Naive B cell (primary cell): ENCODE measurements at places on chromosomes 3 and 15. TPM values are rescaled to one million over a fixed set of nuclear protein-coding genes. Genes with fewer than 3 reads are reported as not detected.
A peak's percentile ranks its signal among the peaks of the same experiment; 100 is the strongest.

The GOLGA6D gene
- polyA plus RNA-seq: not detected

The OR5H6 gene
- polyA plus RNA-seq: not detected

The SOX2 gene
- polyA plus RNA-seq: not detected

The MKRN3 gene
- polyA plus RNA-seq: 1.8 TPM

The CNTN6 gene
- not detected for polyA plus RNA-seq

The GPR62 gene
- not detected for polyA plus RNA-seq

The UBA7 gene
- polyA plus RNA-seq: 38.5 TPM

The HTR3E gene
- not detected for polyA plus RNA-seq

The NTRK3 gene
- not detected for polyA plus RNA-seq

The NECTIN3 gene
- polyA plus RNA-seq: not detected

The ALG1L2 gene
- polyA plus RNA-seq: not detected

The SEMA4B gene
- polyA plus RNA-seq: 101 TPM

- H3K36me3 ChIP-seq: no peaks in the 10 kb centered on the region
- H3K4me3 ChIP-seq: no peak overlapping the region
- peaks cover 12% of the 10 kb centered on the region for H3K4me1 ChIP-seq
- H3K27me3 ChIP-seq: peaks cover 40% of the 10 kb centered on the region
- no peak overlapping the region for H3K27ac ChIP-seq
These were observed 13.3 kb upstream of the CSPG4 start for GRCh38 chr15:75725719-75726607.

GRCh38 chr3:9122732-9123364 lies 126.6 kb downstream of the SRGAP3 start:
- H3K27ac ChIP-seq: no peak overlapping the region
- H3K4me1 ChIP-seq: no peaks in the 10 kb centered on the region
- no peak for DNase-seq
- H3K36me3 ChIP-seq: no peaks in the 10 kb centered on the region
- no peak overlapping the region for H3K4me3 ChIP-seq

GRCh38 chr15:77025083-77025901 lies 30.4 kb downstream of the PSTPIP1 start:
- peaks cover 32% of the 10 kb centered on the region for H3K4me1 ChIP-seq
- no peaks in the 10 kb centered on the region for H3K27me3 ChIP-seq
- H3K36me3 ChIP-seq: no peaks in the 10 kb centered on the region
- no peak overlapping the region for H3K27ac ChIP-seq

- no peaks in the 10 kb centered on the region for H3K36me3 ChIP-seq
- no peak for DNase-seq
- no peaks in the 10 kb centered on the region for H3K27me3 ChIP-seq
- no peaks in the 10 kb centered on the region for H3K4me1 ChIP-seq
- H3K27ac ChIP-seq: no peak overlapping the region
- no peak overlapping the region for H3K4me3 ChIP-seq
These were observed 165.4 kb upstream of the AGTR1 start for GRCh38 chr3:148532326-148532725.

DNA sequence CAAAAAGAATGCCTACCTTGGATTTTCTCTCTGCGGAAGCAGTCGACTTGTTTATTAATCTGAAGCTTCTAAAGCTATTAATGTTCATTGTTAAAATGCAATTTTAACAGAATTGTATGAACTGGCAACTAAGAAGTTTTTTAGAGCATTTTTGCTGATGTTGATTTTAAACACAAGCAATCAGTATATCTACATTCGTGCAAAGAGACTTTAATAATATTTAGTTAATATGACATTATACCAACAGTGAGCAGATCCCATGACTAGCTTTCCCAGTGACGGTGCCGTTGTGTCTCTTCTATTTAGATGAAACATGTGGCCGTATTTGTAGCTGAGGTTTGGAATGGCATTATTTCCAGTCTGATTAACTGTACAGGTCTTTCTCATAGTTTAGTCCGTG lies 88.0 kb downstream of the PEX5L start:
- H3K4me3 ChIP-seq: no peak overlapping the region
- peaks cover 19% of the 10 kb centered on the region for H3K27me3 ChIP-seq
- no peaks in the 10 kb centered on the region for H3K36me3 ChIP-seq
- no peaks in the 10 kb centered on the region for H3K4me1 ChIP-seq
- no peak overlapping the region for H3K27ac ChIP-seq

DNA sequence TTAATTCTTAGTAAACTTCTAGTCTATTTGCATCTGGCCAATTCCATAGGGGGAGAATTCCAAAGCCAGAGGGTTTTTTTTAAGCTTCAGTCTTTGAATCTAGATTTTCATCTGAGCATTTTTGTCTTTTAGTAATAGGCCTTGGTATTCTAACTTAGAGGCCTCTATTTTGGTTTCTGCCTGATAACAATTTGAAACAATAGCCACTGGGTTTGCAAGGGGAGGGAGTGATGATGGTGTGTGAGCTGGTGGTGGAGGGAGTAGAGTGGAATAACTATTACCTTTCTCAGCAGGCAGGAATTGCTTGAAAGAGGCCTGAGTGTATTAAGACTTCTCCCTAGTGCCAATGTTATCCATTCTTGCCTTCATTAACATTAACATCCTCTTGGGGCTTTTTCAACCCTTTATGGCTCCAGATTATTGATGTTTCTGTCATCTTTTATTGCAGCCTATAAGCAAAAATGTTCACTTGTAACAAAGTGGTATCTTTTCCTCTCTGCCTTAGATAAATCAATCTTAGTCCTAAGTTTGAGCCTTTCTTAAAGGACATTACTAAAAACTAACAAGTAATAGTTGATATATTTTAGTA lies 26.5 kb upstream of the TCF12 start:
- H3K27ac ChIP-seq: peak overlapping the region; percentile 49
- H3K36me3 ChIP-seq: peaks cover 3% of the 10 kb centered on the region
- DNase-seq: no peak

GRCh38 chr3:61448378-61448777 lies 113.0 kb upstream of the PTPRG start:
- no peaks in the 10 kb centered on the region for H3K36me3 ChIP-seq
- H3K27me3 ChIP-seq: no peaks in the 10 kb centered on the region
- H3K4me3 ChIP-seq: no peak overlapping the region
- no peak for DNase-seq
- no peaks in the 10 kb centered on the region for H3K4me1 ChIP-seq

GRCh38 chr3:151866711-151867410 lies 6.6 kb upstream of the SUCNR1 start:
- no peak for DNase-seq
- H3K27me3 ChIP-seq: no peaks in the 10 kb centered on the region
- no peak overlapping the region for H3K4me3 ChIP-seq
- H3K4me1 ChIP-seq: peaks cover 6% of the 10 kb centered on the region

DNA sequence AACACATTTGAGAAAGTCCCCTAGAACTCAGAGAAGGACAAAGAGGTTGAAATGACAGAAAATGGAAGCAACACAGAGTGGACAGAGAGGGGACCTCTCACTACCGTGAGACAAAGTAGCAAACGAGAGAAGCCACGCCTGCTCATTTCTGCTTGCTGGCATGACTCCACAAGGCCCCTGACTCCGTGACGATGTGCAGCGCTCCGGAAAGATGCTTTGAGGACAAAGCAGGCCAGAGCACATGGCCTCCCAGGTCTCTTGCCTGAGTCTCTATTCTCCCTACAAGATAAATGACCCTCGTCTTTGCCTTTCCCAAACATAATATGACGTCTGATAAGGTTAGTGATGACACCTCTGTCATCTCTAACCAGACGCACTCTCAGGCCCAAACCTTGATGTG lies 63.8 kb upstream of the CTSH start:
- DNase-seq: no peak
- no peaks in the 10 kb centered on the region for H3K36me3 ChIP-seq
- H3K27me3 ChIP-seq: no peaks in the 10 kb centered on the region
